ENCODE measurements at places on chromosomes 7 and 10.
A peak's percentile ranks its signal among the peaks of the same experiment; 100 is the strongest.

- peaks cover 3% of the 10 kb centered on the region for H3K4me1 ChIP-seq
- H3K36me3 ChIP-seq: peaks cover 27% of the 10 kb centered on the region
- H3K27ac ChIP-seq: no peak overlapping the region
- no peak overlapping the region for H3K4me3 ChIP-seq
Measured at GRCh38 chr10:62073429-62073828, 171.9 kb downstream of the ARID5B start.

- no peaks in the 10 kb centered on the region for H3K36me3 ChIP-seq
- no peak overlapping the region for H3K4me3 ChIP-seq
- H3K27me3 ChIP-seq: no peaks in the 10 kb centered on the region
- no peak overlapping the region for H3K27ac ChIP-seq
- DNase-seq: peak; percentile 73
Measured at GRCh38 chr7:93055543-93056107, 62.2 kb downstream of the SAMD9 start.

- H3K27me3 ChIP-seq: no peaks in the 10 kb centered on the region
- no peak overlapping the region for H3K27ac ChIP-seq
- H3K36me3 ChIP-seq: no peaks in the 10 kb centered on the region
- no peaks in the 10 kb centered on the region for H3K4me1 ChIP-seq
- no peak overlapping the region for H3K4me3 ChIP-seq
- no peak for DNase-seq
Measured at GRCh38 chr10:58868736-58869435, 307.6 kb upstream of the PHYHIPL start.

- H3K27ac ChIP-seq: no peak overlapping the region
- H3K36me3 ChIP-seq: no peaks in the 10 kb centered on the region
- no peaks in the 10 kb centered on the region for H3K27me3 ChIP-seq
Measured at GRCh38 chr7:136189506-136189998, 212.4 kb upstream of the MTPN start.

DNA sequence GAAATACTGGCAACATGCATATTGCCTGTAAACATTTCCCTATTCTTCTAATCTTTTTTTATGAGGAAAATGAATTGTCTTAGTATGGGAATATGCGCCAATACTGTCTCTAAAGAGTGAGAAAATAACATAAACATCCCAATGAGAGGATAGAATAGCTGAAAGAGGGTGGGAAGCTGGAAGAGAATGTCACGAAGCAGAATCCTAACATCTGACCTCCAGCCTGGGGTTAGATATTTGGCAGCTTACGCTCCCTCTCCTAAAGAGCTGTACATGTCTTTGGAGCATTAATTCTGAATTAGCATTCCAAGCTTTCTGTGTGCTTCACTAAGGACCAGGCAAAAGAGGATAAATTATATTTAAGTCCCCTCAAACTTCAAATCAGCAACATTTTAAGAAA is 31.6 kb upstream of the SLC16A12 start:
- no peaks in the 10 kb centered on the region for H3K27me3 ChIP-seq
- no peak overlapping the region for H3K27ac ChIP-seq
- H3K4me1 ChIP-seq: no peaks in the 10 kb centered on the region

Measured in common myeloid progenitor, CD34-positive (primary cell).